ENCODE measurements at places on chromosomes 13 and 19.

DNA sequence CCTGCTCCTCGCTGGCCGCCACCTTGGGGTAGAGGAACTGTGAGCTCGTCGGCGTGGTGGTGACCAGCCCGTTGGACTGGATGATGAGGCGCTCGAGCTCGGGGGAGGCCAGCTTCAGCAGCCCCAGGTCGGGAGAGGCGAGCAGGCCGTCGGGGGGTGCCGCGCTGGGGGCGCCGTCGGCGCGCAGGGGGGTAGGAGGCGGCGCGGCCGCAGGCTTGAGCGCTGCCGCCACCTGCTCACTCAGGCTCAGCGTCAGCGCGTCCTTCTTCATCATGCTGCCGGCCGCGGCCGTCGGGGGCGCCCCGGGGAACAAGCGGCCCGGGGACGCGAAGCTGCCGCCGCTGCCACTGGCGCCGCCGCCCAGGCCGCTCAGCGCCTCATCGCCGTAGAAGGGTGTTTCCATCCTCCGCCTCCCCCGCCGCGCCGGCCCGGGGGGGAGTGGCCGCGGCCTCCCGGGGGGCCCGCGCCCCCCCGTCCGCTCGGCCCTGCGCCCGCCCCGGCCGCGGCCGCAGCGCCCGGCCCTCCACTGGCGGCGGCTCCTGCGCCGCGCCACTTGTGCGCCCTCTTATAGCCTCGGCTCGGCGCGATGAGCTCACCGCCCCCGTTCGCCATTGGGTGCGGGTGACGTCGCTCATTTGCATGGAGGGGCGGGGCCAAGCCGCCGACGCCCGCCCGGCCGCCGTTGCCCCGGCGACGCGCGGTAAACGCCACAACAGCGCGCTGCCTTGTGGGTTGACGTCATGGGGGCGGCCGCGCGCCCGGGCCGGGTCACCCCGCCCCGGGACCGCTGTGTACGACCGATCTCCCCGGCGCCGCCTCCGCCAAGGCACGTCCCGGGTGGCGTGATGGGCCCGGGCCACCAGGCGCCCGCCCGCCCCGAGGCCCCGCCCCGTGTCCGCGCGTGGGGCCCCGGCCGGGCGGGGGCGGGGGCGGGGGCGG is at the start of gene JUND:
TSS of gene JUND (minus strand) at position 541 of the 939 bp plus-strand sequence. CDS start at position 403, 138 bp downstream.
- DNase-seq = peak; percentile 100

DNA sequence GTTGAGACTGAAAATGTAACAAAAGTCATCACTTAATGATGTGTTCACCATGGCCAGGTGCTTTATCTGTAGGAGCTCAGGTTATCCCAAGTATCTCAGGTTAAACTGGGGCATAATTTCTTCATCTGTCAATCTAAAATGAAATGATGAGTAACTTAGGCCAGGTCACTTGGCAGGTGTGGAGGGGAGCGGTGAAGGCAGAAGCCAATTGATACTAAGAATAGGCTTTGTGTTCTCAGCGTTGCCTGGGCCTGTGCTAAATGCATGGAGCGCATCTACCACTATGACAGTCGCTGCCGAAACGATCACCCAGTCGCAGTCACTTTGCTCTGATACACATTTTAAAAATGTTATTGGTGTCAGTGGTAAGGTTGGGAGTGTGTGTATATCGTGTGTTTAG is 91.6 kb downstream of the FGF9 start:
- no peak for DNase-seq

DNA sequence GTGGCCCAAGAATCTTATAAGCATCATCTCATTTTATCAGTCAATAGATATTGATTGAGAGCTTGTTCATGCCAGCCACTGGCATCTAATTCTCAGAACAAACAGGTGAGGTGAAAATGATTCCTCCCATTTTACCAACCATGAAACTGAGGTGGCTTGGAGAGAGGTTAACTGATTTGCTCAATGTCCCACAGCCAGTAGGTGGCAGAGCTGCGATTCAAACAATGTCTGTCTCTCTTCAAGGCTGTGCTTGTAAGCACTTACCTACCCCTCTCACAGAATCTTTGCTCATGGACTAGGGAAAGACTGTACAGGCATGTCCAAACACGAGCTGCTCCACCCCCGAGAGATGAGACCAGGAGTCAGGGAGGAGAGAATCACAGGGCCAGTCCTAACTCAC is 21.5 kb upstream of the GSX1 start:
- no peak for DNase-seq

- no peak for DNase-seq
Observed at GRCh38 chr13:59954601-59955000, 209.1 kb downstream of the DIAPH3 start.

GRCh38 chr19:30659638-30660037 is 287.5 kb downstream of the ZNF536 start:
- no peak for DNase-seq

DNA sequence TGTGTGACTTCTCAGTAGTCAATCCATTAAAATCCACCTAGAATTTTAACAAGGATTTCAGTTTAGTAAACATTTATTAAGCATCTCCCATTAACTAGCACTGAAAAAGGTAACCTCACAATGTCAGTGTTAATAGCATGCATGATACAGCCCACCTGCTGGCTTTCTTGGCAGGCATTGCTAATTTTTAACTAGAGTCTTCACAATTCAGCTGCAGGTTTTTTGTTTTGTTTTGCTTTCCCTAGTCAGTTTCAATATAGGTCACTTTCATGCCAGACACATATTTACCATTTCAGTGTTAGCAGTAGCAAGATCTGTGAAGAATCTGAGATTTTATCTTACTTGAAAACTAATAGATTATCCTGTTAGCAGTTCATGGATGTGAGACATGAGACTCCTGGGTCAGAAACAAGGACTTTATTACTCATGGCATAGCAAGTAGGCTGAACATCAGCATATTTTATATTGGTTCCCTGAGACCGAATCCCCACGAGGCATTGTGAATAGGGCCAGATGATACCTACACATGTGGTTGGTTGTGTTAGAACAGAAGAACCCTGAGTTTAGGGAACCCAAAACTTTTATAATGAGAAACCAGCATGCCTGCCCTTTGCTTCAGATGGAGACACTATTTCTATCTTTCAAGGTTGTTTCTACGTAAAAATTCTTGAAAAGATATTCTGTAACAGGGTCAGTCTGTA is 198.0 kb upstream of the HTR2A start:
- DNase-seq = no peak

GRCh38 chr13:98055623-98056022 is 87.3 kb upstream of the FARP1 start:
- no peak for DNase-seq

DNA sequence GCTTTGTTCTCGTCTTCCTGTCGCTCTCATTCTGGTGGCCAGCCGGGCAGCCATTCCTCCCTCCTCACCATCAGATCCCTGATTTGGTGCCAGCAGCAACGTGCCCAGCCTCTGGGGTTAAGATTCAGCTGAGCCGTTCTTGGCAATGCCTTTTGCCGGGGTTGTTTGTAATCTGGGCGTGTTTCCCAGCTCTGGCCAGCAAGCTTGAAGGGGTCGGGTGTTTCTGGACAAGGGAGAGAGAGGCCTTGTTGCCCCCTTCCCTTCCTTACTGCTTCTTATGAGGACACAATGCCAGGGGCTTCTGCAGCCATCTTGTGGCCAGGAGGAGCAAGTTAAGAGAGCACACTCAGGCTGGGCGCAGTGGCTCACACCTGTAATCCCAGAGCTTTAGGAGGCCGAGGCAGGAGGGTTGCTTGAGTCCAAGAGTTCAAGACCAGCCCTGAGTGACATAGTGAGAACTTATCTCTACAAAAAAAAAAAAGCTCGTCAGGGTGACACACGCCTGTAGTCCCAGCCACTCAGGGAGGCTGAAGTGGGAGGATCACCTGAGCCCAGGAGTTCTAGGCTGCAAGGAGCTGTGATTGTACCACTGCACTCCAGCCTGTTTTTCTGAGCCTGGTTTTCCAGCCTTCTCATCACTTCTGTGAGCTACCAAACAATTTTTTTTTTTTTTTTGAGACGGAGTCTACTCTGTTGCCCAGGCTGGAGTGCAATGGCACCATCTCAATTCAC is 10.7 kb upstream of the CRTC1 start:
- DNase-seq = no peak

DNA sequence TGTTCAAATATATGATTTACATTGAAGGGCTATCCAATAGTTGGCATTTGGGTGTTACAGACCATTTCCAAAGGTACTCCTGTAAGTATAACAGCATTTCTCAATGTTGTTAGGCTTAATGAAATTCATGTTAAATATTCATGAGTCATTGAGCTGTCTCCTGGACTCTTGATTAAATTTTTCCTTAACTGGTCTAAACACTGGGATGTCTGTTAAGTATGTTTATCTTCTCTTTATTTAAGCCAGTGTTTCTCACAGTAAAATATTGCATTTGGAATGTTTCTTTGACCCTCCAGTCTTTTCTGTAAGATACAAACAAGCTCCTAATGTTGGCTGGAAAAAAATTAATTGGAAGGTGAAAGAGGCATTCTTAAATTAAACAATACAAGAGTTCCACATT is 402.5 kb upstream of the HTR2A start:
- DNase-seq = no peak

DNA sequence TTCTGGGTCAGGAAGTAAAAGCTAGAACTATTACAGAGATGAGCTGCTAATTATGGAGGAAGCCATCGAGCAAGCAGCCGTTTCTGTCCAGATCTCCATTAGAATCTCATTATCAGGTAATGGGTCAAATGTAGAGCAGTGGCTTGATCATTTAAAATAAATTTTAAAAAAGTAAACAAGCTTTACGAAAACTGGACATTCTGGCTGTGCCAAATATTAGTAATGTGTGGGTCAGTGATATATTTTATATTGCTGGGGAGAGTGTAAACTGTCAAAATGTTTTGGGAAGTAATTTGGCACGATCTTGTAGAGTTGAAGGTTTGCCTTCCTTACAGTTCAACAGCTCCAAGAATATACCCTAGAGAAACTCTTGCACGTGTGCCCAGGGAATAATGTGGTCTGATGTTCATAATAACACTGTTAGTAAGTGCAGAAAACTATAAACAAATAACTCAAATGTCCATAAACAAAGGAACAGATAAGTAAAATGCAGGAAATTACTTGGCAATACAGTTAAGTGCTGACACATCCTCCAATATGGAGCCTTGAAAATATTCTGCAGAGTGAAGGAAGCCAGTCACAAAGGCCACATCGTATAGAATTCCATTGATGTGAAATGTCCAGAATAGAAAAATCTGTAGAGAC is 127.2 kb upstream of the UBL3 start:
- DNase-seq = no peak

DNA sequence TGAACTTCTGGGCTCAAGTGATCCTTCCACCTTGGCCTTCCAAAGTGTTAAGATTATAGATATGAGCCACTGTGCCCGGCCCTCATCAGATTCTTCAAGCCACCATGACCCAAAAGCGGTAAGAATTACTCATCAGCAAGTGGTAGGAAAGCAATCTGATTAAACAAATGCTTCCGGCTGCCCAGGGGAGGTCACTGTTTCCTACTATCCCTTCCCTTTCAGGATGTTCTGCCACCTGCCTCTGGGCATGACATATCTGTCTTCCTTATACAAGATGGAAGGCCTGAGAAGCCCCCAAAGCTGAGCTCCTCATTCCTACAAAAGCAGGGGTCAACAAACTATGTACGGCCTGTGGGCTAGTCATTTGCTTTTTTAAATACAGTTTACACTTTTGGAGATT is 7.0 kb downstream of the ABHD8 start:
- DNase-seq = no peak

- no peak for DNase-seq
Observed at GRCh38 chr13:52459668-52460067, 4.4 kb downstream of the CKAP2 start.

- no peak for DNase-seq
Observed at GRCh38 chr19:33246709-33247440, 21.2 kb upstream of the SLC7A10 start.

DNA sequence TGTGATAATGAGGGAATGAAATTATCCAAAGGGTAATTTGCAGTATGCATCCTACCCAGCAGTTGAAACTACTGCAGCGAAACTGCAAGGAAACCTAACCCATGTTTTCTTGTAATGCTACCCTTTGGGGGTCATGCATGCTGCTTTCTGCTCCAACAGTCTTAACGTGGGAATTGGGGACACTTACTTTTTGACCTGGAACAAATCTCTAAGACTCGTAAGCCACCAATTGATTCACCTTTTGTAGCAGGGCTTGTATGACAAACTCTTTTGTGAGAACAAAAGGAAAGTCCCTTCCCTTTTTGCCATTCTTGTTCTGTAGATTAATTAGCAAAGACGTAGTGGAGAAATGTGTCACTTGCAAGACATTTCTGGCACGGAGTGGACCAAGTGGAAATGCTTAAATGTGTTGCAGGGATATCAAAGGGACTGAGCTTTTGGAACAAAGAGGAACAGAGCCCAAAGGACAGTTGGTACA is 27.4 kb downstream of the LRCH1 start:
- no peak for DNase-seq

DNA sequence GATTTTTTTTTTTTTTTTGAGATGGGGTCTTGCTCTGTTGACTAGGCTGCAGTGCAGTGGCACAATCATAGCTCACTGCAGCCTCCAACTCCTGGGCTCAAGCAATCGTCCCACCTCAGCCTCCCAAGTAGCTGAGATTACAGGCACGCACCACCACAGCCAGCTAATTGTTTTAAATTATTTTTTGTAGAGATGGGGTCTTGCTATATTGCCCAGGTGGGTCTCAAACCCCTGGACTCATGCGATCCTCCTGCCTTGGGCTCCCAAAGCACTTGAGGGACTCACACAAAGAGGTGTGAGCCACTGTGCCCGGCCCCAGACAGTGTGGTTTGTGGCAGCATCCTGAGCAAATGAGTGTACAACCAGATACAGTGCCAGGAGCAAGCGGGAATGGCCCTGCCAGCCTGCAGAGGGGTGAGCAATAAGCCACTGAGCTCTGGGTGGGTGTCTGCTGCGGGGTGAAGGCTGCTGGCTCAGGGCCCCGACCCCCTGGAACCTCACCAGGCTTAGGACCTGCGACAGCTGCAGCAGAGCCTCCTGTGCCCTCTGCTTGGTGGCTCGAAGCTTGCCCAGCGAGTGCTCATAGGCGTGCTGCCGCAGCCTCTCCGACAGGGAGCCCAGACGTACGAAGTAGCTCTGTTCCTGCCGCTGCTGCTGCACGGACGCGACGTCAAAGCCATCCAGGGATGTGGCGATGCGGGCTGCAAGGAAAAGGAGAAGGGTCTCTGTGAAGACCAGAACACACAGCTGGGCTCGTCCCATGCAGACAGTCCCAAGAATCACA is 15.9 kb upstream of the TICAM1 start:
- no peak for DNase-seq

DNA sequence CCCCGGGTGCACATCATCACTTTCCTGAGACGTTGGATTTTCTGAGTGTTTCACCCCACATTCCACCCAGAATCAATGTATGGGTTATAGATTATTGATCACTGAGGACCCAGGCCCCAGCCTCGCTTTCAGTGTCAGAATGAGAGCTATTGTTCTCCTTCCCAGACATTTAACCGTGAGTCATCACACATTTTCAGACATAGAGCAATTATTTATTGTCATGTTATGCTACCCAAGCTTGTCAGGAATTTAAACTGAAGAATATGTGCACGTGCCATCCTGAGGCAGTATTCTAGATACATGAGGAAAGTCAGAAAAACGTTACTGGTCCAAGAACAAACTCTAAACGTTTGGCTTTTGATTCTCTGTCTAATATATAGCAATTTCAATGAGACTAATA is 276.6 kb upstream of the ZNF507 start:
- DNase-seq = no peak
